Jurkat, Clone E6-1 (cell line): ENCODE measurements at places on chromosomes 4 and X.

DNA sequence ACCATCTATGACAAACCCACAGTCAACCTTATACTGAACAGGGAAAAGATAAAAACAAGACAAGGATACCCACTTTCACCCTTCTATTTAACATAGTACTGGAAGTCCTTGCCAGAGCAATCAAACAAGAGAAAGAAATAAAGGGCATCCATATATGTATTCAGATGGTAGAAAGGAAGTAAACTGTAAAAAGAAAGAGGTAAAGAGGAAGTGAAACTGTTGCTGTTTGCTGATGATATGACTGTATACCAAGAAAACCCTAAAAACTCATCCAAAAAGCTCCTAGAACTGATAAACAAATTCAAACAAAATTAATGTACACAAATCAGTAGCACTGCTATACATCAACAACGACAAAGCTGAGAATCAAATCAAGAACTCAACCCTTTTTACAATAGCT lies 538.7 kb upstream of the PABPC4L start:
- DNase-seq = no peak

GRCh38 chrX:134676436-134676835 lies 18.2 kb upstream of the PLAC1 start:
- no peak for DNase-seq

DNA sequence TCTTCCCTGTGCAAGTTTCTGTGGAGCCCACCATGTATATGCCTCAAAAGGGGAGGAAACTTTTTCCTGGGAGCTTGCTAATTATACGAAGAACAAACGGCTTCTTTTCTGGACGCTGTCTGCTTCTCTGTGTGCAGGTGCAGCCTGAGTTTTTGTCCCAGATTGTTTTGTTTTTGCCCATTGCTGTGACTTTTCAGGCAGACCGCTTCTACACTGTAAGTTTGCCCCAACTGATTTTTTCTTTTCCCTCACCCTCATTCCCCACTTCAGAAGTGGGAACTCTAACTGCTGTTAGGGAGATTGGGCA lies 51.9 kb downstream of the HMGB2 start:
- no peak for DNase-seq

DNA sequence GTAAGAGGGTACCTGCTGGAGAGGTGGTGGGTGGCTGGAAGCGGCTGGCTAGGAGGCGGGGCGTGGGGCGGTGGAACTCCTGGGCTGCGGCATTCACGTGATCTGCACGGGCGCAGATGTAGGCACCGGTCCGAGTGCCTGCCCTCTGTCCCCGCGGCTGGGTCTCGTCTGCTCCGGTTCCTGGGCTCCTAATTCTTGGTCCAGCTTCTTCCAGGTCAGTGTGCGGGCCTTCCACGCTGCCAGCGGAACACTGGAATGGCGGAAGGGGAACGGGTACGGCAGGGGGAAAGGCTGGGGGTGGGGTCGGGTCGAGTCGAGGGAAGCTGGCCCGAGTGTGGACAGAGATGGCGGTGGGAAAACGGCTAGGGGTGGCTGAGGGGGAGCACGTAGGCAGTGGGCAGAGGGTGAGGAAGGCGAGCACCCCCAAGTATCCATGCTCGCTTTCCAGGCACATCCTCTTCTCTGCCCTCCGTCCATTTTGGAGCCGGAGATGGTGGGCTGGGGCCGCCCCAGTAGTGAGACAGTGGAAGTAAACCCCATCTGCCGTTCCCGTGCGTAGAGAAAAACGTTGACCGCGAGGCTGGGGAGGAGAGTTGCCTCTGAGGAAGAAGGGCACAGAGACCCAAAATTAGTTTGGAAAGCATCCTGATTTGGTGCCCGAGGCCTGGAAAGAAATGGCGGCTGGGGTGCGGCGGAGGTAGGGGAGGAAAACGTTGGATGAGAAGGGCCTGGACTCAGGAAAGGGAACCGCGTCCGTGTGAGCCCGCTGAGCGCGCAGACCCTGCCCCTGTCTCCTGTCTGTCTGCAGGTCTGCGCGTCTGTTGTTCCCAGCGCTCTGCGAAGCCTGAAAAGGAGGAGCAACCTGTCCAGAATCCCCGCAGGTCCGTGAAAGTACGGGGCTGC lies at the start of gene TCEAL4:
Gene TCEAL4, plus strand, starts transcription at position 105 of the 903 bp plus-strand sequence. CDS start 1,161 bp downstream, outside the sequence.
- no peak for DNase-seq

DNA sequence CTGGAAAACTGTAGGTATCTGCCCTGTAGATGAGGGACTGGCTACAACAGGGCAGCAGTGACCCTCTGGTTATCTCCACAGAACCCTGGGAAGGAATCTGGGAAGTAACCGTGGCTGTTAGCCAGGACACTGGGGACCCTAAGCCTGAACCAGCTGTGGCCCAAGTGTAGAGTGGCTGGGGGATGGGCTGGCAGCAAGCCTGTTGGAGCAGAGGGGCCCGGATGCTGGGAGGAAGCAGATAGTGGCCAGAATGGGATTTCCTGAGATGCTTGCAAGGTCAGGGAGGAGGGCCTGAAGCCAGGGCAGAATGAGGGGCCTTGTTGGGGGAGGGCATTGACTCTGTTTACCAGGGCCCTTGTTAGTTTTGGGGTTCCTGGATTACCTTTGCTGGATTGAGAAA lies 161.0 kb upstream of the EOLA2 start:
- no peak for DNase-seq

DNA sequence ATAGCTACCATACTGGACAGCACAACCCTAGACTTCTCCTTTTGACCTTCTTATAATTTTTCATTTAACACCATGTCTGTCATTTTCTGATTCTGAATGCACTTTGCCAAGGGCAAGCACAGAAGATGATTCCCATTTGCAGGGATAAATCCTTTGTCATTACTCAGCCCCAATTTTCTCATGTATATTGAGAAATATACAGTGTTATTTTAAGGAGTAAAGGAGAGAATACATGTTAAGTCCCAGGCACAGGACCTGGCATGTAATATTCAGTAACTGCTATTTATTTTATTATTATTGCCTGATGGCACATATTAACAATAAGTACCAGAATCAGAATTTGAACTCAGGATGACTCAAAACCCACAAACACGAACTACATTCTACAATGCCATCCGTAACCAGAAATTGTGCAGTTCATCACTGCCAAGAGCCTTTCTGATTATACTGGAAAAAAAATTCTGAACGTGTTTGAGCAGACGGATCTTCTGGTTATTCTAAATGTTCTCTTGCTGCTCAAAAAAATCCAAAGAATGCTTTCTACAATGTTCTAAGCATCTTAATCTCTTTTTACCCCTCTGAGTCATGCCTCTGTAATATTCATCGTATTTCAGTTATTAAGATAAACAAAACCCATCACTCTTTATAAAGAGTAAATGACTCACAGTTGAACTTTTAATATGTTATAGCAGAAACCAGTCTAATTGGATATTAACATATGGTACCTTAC lies 170.0 kb downstream of the MID1 start:
- DNase-seq = no peak

- no peak for DNase-seq
Observed at GRCh38 chr4:169267070-169267469, 3.7 kb downstream of the SH3RF1 start.

DNA sequence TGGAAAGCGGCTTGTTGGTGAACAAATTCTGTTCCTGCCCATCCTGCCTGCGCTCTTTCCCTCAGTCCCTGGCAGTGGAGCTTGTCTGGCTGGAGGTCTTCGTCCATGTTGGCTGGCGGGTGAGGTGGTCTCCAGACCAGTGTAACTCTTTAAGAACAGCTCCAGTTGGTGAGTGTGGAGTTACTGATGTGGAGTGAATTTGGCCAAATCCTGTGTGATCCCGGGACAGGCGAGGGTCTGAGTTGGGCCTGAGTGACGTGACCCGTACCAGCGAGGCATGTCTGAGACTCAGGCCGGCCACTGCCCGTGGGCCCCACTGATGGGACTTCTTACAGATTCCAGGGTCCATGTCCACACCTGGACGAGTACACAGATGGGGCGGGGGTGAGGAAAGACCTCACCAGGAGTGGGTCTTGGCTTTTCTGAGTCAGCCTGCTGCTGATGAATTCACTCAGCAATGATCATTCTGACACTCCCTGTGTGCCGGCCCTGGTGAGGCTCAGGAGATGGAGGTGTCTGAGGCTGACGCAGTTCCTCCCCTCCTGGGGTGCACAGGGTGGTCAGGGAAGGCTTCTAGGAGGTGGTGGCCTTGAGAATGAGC lies 45.5 kb downstream of the PSAPL1 start:
- DNase-seq = no peak

DNA sequence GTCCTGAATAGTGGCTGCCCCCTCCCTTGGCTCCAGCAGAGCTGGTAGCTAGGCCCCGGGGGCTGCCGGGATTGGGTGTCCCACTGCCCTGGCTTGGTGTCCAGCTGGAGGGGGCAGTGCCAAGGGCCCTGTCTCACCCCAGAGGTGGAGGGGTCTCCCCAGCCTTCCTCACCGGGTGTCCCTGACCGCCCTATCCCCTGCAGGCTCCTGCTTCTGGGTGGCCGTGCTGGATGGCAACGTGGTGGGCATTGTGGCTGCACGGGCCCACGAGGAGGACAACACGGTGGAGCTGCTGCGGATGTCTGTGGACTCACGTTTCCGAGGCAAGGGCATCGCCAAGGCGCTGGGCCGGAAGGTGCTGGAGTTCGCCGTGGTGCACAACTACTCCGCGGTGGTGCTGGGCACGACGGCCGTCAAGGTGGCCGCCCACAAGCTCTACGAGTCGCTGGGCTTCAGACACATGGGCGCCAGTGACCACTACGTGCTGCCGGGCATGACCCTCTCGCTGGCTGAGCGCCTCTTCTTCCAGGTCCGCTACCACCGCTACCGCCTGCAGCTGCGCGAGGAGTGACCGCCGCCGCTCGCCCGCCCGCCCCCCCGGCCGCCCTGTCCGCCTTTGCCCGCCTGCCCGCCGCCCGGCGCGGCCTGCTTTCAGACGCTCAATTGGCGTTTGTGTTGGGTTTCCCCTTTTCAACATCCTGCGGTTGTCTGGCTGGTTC lies 4.6 kb downstream of the NAT8L start:
- no peak for DNase-seq

DNA sequence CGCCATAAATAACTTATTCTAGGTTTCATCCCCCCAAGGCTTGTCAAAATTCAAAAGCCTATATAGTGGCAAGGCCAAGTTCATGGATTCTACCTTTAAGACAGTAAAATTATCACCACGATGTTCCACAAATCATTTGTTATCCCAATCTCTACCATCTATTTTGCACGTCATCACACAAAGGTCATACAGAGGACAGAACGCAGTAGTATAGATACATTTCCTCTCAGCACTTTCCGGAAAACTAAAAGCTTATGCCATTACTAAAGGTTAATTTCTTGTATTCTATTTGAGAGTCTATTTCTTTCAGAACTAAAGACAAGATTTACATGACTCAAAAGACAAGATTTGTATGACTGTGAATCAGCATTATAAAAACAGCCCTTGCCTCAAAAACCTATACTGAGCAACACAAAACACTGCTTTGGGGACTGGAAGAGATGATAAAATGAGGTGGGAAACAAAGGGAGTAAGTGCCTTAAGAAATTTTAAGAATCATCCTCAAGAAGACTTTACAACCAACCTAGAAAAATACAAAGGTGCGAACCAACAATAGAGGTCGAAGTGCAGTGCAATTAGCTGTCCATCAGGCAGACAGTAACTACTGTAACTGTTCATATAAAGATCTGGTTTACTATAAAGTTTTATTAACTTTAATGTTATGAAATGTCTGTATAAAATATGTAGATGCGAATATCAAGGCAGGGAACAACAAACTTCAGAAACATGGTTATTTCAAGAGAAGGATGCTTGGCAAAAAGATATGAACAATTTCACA lies 7.6 kb downstream of the UBE2D3 start:
- DNase-seq = no peak

DNA sequence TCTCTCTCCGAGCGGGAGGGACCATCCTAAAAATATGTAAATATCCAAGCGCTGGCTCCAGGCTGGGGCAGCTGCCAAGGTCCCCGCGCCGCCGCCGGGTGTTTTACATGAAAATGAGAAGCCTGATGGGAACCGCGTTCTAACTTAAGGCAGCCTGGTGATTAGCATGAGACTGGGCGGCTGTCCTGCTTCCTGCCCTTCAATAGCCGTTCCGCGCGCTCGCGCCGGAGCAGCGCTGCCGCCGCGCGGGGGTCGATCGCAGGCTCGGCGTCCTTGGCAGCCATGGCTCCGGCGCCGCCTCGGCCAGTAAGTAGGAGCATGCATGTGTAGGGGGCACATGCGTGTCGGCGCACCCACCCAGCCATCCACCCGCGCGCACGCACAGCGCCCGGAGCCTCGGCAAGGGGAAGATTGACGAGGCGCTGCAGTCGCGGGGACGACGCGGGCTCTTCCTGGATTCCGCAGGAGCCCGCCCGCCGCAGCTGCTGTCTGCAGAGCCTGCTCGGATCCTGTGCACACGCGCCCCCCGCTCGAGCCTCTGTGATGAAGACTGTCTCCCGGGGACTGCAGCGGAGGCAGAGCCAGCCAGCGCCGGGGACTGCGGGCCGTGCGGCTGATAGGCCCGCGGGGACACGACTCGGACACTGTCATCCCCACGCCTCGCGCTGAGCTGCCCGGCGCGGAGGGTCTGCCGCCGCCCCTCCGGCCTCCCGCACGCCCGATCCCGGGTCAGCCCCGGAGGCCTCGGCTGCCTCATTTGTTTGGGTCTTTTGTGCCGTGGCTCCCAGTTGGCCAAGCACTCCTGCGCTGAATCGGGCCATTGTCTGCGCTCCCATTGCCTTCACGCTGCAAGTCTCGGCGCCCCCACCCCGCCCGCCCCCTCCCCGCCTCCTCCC lies 734 bp downstream of the STOX2 start:
- no peak for DNase-seq

- no peak for DNase-seq
Observed at GRCh38 chrX:56853436-56853835, 124.4 kb downstream of the NBDY start.

- peak; percentile 20 for DNase-seq
Observed at GRCh38 chrX:153638436-153639176, 8.4 kb upstream of the DUSP9 start.

- peak; percentile 10 for DNase-seq
Observed at GRCh38 chr4:166501941-166502382, 628.9 kb downstream of the TLL1 start.

- no peak for DNase-seq
Observed at GRCh38 chr4:112927544-112927943, 121.9 kb upstream of the ANK2 start.

DNA sequence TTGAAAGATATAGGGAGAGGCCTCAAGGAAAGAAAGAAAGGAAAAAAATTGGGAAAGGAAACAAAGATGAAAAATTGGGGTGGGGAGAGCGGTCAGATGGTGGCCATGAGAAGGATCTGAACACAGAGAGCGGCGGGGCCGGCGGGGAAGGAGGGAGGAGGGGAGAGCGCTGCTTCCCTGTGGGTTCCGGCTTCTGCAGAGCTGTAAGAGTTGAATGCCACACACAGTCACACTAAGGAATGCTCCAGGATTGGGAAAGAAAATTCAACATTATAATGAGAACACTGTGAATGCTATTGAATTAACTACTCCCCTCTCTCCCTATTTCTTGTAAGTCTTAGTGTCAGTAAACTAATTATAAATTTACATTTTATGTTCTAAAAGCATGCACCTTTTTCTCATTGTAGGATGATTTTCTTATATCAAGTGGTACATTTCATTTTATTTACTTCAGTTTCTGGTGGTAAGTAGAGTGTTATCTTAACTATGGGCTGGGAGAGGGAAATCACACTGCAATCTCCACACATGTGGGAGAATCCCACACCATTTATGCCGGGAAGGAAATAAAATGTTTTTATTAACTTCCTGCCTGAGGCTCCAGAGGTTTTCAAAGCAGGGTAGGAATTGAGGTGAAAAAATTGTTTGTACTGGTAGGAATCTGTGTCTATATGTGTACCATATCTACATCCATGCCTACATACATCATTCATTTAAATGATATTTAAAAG lies 904 bp downstream of the F11 start:
- DNase-seq = no peak
